Hepatic stellate cell (primary cell): ENCODE measurements at places on chromosomes 7 and 10.
A peak's percentile ranks its signal among the peaks of the same experiment; 100 is the strongest.

DNA sequence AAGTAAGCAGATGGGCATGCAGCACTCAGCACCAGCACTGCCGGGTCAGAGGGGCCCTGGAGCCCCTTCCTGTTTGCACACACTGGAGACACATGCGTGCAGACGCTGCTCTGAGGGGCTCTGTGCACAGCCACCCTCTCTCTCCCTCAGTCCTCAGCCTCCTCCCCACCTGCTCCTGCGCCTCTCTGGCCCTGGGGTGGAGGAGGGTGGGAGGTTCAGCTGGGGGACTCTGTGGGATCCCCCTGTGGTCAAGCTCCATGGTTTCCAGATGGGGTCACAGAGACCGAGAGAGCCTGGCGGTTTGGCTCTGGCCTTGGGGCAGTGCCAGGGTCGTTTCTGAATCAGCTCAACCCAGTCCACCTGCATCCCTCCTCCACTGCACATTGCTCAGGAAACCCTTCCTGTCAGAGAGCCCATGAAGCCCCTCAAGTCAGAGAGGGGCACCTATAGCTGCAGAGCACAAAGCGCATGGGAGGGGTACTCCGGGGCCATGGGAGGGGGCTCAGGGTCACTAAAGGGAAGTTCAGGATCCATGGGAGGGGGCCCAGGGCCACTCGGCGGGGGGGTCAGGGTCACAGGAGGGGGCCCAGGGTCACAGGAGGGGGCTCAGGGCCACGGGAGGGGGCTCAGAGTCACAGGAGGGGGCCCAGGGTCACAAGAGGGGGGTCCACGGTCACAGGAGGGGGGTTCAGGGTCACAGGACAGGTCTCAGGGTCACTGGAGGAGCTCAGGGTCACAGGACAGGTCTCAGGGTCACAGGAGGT is 161.7 kb downstream of the ADARB2 start:
- DNase-seq, result no peak

DNA sequence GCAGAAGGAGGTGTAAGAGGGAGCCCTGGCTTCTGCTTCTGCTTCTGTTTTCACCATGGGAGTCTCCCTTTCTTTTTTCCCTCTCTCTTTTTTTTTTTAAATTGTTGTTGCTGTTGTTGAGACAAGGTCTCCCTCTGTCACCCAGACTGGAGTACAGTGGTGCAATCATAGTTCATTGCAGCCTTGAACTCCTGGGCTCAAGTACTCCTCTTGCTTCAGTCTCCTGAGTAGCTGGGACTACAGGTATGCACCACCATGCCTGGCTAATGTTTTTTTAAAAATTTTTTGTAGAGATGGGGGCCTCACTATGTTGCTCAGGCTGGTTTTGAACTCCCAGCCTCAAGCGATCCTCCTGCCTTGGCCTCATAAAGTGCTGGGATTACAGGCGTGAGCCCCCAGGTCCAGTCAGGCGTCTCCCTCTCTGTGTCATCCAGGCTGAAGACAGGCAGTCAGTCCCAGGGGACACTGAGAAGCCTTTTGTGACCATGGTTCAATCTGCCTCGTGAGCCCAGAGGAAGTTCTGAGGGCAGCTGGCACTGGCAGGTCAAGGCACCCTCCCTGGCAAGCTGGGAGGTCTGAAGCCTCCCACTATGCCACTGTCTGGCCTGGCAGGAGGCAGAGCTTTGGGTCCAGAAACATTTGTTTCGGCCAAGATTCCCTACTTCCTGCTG is 33.6 kb upstream of the NPFFR1 start:
- DNase-seq, result no peak

- peak; percentile 87 for DNase-seq
Observed at GRCh38 chr10:62268399-62269114, at the start of gene RTKN2. RTKN2 (minus strand) TSS chr10:62268844; CDS start chr10:62268610, 234 bp downstream.

DNA sequence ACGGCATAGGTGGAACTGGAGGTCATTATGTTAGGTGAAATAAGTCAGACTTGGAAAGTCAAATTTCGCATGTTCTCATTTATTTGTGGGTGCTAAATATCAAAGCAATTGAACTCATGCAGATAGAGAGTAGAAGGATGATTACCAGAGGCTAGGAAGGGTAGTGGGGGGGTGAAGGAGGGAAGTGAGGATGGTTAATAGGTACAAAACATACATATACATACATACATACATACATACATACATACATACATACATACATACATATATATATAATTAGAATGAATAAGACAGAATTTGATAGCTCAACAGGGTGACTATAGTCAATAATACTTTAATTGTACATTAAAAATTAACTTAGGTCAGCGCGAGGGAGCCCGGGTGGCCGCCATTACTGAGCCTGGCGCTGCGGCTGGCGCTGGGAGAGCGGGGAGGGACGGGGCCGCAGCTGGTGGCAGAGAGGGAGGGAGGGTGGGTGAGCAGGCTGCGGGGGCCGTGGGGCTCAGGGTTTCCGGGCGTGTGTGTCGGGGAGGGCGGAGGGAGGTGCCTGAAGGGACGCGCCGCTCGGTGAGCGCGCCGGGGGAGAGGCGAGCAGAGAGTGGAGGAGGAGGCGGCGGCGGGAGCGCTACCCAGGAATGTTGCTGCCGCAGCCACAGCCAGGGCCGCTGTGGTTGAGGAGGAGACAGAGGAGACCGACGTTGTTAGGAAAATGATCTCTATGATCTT is 85.8 kb upstream of the EGFR start:
- DNase-seq, result peak; percentile 53
